ENCODE measurements at places on chromosomes 16 and 17.

DNA sequence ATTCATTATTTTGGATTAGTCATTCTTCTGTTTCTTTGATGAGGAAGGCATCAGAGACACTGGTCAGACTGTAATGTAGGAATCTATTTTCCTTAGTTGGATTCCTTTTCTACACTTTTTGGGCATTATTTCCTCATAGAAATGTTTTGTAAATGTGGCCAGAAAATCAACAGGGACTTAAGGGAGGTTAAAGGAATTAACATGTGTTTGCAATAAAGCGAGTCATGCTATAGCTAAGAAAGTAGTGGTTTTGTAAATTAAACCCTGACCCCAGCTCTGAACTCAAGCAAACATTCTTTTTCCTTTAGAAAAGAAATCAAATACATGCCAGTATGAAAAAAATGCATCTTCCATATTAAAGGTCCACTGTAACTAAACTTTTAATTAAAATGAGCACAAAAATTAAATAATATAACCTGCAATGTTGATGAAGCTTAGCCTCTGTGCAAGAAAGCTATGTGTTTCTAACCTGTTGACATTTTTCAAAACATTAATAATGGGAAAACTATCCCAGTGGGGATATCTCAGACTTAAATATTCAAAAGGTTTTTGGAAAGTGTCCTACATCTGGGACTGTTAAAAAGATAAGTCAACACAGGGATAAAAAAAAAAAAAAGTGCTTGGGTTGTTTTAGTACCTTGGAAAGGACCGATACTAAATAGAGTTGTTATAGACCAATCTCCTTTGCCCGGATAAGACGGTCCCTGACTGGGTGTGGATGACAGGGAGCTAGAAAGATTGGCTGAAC lies 428.0 kb downstream of the CA10 start:
- peak; percentile 5 for DNase-seq

DNA sequence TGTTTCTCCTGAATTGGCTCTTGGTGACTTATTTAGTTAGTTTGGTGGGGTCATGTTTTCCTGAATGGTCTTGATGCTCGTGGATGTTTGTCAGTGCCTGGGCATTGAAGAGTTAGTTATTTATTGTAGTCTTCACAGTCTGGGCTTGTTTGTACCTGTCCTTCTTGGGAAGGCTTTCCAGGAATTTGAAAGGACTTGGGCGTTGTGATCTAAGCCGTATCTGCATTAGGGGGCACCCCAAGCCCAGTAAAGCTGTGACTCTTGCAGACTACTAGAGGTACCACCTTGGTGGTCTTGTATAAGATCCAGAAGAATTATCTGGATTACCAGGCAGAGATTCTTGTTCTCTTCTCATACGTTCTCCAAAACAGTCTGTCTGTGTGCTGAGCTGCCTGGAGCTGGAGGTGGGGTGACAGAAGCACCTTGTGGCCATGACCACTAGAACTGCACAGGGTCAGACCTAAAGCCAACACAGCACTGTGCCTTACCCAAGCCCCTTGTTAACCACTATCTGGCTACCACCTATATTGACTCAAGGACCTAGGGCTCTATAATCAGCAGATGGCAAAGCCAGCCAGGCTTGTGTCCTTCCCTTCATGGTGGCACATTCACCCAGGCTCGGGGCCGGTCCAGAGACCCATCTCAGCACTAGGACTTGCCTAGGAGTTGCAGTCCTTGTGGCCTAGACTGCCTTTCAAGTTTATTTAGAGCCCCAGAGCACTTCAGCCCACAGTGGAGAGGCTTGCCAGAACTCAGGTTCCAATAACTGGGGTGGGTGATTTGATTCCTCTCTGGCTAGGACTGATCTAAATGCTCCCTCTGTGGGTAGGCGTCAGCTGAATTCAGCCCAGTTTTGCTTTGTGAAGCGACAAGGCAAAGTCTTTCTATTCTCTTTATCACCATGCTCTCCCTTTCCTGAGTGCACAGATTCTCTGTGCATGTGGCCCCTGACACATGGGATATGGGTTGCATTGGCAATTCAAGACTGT lies 11.0 kb downstream of the RNF135 start:
- no peak for DNase-seq

GRCh38 chr17:82888583-82889495 lies 49.0 kb upstream of the ZNF750 start:
- DNase-seq: no peak

DNA sequence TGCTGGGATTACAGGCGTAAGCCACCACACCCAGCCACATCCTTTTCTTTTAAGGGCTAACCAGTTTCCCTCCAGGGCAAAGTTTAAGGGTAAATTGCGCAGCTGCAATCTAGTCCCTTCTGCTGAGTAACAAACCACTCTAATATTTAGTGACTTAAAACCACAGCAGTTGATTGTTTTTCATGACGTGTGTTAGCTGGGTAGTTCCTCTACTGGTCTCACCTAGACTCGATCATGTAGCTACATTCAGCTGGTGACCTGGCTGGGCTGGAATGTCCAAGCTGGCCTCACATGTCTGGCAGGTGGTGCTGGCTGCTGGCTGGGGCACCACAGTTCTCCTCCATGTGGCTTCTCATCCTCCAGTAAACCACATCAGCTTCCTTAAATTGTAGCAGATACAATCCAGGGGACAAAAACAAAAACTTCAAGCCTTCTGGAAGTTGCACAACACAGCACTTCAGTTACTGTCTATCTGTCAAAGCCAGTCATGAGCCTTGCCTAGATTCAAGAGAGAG lies 75.5 kb downstream of the GPRC5B start:
- DNase-seq: peak; percentile 18

DNA sequence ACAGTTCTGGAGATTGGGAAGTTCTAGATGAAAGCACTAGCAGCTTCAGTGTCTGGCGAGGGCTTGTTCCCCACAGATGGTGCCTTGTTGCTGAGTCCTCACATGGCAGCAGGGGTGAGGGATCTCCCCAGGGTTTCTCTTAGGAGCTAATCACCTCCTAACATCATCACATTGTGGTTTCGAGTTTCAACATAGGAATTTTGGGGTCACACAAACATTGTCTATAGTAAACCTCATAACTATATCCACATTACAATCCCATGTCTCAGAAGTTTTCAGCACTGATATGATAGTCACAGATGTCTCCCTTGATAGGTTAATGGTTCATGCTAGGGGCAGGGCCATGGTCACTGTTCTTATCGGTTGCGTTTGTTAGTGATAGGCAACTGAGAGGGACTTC lies 13.8 kb downstream of the CLUAP1 start:
- peak; percentile 63 for DNase-seq

GRCh38 chr16:46972429-46973206 lies 856 bp downstream of the DNAJA2 start:
- DNase-seq: peak; percentile 23

DNA sequence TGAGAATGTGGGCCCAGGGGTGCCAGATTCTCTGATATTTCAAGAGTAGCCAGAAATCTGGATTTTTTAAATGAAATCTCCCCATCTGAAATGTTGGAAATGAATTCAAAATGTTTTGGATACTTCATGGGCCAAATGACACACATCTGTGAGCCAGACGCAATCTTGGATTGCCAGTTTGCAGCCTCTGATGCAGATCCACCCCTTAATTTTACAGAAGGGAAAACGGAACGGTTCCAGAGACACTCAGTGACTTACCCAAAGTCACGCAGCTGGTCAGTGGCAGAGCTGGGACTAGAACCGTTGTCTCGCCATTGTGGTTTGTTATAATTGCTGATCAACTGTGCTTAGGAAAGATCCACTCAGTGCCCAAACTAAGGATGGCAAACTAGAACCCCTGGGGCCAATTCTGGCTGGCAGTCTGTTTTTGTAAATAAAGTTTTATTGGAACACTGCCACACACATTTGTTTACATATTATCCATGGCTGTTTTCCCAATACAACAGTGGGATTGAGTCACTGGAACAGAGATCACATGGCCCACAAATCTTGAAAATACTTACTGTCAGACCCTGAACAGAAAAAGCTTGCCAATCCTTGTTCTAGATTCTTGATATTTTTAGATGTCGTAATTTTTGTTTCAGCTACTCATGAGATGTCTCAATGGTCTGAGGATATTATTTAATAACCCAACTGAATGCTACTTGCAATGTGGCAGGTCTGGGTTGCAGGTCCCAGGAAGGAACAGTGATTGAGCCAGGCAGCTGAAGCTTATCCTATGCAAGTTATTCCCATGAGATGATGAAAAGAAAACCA lies 143.8 kb downstream of the AXIN2 start:
- peak; percentile 76 for DNase-seq

GRCh38 chr17:51372345-51373004 lies 112.1 kb downstream of the UTP18 start:
- DNase-seq: peak; percentile 59

- no peak for DNase-seq
These were observed 5.0 kb downstream of the SLX4 start for GRCh38 chr16:3606441-3606840.

GRCh38 chr17:67733449-67733848 lies 15.7 kb downstream of the NOL11 start:
- DNase-seq: no peak

DNA sequence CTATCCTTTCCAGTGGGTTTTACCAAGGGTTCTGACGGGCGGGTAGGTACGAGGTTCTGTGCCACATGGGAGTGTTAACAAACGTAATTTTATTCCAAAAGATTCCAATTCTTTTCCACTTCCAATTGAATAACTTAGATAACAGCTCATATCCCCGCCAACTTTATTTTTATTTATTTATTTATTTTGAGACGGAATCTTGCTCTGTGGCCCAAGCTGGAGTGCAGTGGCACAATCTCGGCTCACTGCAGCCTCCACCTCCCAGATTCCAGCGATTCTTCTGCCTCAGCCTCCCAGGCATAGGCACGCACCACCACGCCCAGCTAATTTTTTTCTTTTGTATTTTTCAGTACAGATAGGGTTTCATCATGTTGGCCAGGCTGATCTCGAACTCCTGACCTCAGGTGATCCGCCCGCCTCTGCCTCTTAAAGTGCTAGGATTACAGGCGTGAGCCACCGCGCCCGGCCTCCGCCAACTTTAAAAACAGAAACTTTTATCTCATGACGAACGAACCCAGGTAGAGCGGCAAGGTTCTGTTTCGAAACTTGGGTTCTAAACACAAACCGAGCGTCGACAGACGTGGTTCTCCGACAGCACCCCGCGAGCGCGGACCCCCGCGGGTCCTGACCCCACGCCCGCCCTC lies 613 bp downstream of the ECI1 start:
- DNase-seq: no peak

GRCh38 chr16:54351171-54351570 lies 64.6 kb upstream of the IRX3 start:
- no peak for DNase-seq

- DNase-seq: no peak
These were observed 120.2 kb downstream of the RAP1GAP2 start for GRCh38 chr17:2916461-2916860.

GRCh38 chr17:42518755-42519545 lies 17.1 kb upstream of the NAGLU start:
- no peak for DNase-seq

- DNase-seq: peak; percentile 1
These were observed 61.9 kb downstream of the BANP start for GRCh38 chr16:88013091-88013609.
